Omental fat pad (tissue), 4 donors: ENCODE measurements at places on chromosomes 1 and 21. TPM values are rescaled to one million over a fixed set of nuclear protein-coding genes. Genes with fewer than 3 reads are reported as not detected.

Gene BTBD8
- total RNA-seq, result 4.7 TPM

DNA sequence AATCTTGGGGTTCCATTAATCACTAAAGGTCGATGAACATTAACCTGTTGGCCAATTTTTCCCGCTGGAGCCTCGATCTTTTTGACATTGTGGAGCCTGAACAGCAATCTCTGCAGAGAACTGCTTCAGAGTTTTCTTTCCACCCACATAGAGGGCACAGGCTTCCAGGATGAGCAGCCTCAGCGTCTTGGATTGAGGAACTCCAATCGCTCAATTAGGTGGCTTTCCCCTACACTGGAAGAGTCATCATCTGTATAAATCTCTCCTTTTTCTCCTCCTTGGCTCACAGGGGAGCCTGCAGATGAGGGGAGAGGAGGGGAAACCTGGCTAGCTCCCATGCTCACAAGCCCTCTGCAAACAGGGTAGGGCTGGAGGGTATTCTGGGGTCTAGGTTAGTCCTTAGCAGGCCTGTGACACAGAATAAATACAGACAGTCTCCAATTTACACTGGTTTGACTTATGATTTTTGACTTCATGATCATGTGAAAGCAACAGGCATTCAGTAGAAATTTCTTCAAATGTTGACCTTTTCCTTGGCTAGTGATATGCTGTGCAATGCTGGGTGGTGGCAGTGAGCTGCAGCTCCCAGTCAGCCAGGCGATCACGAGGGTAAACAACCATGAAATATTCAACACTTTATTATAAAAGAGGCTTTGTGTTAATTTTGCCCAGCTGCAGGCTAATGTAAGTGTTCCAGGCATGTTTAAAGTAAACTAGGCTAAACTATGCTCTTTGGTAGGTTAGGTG is 80.8 kb downstream of the PGBD5 start:
- no peak for DNase-seq

DNA sequence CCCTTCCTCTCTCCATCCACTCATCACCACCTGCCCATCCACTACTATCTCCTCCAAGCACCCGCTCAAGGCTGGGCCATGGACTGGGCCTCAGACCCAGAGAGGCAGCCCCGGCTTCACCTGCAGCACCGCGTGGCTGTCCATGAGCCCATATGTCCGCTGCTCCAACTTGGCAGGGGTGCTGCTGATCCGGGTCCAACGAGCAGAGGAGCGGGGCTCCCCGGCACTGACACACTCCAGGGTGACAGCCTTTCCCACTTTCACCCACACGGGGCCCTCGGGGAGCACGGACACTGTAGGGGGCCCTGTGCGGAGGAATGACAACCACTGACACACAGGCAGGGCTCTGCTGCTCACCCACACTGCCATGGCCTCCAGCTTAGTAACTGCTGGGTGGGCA is 28.9 kb downstream of the LDLRAD2 start:
- no peak for DNase-seq

DNA sequence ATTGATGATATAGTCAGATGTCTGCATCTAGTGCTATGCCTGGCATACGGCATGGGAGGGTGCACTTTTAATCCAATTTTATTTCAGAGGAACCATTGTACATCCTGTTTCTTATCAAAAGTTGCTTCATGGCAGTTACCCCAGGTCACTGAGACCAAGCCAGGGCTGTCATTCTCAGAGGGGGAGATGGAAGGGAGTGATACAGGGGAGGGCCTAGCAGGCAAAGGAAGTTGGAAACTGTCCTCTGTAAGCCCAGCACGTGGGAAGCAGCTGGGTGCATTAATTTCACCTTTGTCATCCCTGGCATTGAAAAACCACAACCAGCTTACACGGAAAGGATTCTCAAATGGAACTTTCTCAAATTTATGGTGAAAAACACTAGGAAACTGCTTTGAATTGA is 458.7 kb upstream of the ADAMTS5 start:
- DNase-seq, result no peak

DNA sequence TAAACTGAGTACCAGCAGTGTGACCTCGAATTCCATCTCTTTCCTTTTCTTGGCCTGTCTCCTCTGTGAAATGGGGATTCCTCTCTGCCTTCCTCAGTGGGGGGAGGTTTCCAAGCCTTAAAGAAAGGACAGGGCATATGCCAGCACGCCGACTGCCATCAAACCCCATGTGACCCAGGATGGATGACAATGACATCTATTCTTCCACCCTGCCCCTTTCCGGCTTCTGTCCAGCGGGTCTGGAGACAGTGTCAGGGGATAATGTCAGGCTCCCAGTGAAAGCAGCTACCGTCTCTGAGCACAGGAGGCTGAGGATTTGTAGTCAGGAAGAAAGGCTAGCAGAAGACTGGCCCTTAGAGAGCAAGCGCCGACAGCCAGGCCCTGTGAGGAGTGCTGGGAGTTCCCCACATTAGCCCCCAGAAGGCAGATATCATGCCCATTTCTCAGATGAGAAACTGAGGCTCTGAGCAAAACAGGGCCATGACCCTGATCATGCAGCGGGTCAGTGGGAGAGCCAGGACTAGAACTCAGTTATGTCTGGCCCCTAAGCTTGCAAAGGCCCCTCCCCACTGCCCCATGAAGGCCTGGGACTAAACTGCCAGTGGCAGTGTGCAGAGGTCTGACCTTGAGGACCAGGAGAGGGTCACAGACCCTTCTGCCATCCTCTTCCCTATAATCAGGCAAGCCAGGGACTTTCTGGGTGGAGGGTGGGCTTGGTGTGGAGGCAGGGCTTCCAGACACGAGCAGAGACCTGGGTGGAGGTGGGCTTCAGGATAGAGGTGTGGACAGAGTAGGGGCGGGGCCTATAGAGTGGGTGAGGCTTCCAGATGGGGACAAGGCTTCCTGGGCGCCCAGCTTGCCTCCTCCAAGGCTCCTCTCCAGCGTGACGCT is 30.1 kb downstream of the CDCA8 start:
- no peak for DNase-seq

Gene SELP
- total RNA-seq, result 33.9 TPM

Gene LRRC39
- total RNA-seq, result 1.3 TPM

- DNase-seq, result no peak
Observed at GRCh38 chr1:50966991-50967390, 3.1 kb upstream of the CDKN2C start.

- DNase-seq, result no peak
Observed at GRCh38 chr1:65208563-65208973, 60.6 kb downstream of the AK4 start.

GRCh38 chr1:241695246-241696171 is 43.4 kb downstream of the WDR64 start:
- DNase-seq, result no peak
